Activated T-helper 17 cell treated with anti-CD3 and anti-CD28 coated beads, Interleukin-2, amount 50 U/mL, for 72 hours (primary cell): ENCODE measurements at places on chromosomes 5 and 9.

DNA sequence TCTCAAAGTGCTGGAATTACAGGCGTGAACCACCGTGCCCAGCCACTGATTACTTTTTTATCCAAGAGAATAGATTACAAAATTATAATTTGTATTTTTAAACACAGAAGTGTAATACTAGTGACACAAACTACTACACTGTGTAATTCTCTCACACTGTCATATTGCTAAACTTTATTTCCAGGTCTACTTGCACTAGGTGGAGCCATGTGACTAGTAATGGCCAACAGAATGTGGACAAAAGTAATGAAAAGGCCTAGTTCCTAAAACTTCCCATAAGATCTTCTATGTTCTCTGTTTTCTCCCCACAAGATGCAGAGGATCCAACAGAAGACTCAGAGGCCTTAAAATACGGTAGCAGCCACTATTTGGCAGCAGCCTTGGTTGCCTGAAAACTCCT is 27.3 kb downstream of the NADK2 start:
- ATAC-seq, result no peak

DNA sequence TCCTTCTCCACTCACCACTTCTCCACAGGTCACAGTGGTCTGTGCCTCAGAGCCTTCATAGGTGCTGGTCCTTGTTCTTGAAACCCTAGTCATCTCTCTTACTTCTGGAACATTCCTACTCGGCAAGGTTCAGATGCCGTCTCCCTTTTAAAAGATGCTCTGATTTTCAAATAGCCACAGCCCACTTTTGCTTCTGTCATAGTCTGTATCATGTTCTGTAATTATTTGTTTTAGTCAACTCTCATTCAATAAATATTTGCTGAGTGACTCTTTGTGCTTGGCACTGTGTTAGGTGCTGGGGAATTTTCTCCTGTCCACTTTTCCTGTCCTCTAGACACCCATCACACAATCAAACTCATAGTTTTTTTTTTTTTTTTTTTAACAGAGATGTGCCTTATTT is 181.3 kb upstream of the IL12B start:
- ATAC-seq, result no peak

DNA sequence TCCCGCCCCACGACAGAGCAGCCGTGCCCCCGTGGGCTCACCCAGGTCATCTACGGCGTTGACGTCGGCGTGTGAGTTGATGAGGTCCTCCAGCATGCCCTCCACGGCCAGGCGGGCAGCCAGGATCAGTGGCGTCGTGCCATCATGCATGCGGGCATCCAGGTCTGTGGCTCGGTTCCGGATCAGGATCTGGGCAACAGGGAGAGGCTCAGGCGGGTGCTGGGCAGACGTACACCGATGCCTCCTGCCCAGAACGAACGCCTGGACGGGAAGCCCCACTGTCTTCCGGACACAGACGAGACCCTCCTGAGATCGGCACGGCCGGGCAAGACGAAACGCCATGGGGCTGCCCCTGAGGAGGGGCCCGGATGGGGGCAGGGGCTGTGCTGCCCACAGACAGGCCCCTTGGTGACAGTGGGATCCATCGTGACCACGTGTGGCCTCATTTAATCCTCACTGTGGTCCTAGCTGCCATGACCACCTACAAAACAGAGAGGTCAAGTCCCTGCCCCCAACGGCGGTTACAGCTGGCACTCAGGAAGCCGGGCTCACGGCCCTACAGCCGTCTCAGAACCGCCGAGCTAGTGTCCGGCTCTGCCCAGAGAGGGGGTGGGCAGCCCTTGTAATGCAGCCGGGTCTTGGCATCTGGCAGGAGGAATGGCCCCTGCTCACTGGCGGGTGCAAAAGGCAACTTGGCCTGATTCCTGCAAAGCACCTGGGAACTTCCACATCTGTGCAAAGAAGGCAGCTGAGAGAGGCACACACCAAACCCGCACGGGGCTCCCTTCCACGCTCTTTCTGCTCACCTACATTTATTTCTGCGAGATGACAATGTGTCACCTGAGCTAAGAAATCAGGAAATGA is 16.5 kb upstream of the SEC16A start:
- ATAC-seq, result no peak

DNA sequence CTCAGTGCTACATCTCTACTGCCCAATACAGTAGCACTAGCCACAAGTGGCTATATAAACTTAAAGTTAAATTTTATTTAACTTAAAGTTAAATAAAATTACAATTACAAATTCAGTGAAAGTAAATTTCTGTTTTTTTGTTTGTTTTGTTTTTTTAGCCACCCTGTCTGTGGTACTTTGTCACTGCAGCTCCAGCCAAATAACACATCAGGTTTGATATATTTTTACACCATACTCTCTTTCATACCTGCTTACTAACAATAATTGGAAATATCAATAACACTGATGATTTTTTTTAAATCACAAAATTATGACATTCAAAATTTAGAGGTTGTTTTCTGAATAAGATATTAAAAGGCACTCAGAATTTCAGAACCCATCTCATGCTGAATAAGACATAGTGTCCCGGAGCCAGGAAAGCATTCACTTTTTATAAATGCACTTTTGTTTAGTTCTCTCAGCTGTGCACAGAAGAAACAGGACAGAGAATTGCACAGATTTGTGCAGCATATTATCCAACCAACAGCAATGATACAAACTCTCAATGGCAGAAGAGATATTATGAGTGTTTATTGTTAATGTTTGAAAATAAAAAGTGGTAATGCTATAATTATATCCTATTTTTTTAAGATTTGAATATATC is 92.6 kb downstream of the EDIL3 start:
- no peak for ATAC-seq

DNA sequence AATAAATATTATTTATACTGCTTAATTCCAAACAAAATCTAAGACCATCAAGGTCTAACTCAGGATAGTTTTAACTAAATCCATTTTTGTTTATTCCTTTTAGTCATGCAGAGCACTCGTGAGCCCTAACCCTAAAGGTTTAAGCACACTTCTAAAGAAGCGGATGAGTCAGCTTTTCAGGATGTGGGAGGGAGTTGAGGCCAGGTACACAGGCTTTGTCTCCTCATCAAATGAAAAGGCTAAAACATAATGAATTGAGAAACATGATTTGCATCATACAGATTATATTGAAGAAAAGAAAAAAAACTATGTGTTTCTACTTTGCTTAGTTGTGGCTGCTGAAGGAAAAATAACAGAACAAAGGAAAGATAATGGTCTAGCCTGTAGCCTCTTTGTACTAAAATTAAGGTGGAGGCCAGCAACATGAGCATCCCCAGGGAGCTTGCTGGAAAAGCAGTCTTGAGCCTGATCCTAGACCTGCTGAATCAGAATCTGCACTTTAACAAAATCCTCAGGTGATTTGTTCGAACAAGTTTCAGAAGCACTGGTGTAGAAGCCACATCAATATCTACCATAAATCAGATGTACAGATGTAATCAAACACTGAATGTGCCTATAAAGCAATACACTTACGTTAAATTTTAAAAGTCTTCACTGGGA is 21.1 kb upstream of the ISCA1 start:
- ATAC-seq, result peak; percentile 100

DNA sequence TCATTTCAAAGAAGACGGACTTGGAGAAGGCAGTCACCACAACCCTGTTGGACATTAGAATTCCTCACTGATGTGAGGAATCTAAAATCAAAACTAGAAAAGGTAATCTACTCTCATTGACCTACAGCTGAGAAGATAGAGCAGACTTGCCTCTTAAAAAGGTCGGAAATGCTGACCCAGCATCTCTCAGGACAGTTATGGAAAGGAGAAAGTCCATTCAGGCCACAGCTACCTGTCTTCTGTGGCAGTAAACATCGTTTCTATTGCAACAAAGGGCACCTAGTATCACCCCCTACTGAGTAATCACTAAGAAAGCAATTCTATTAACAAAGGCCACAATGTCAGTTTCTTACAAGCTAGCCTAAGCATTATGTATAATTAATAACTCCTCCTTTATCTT is 601.7 kb downstream of the PRELID2 start:
- ATAC-seq, result no peak

GRCh38 chr5:133510634-133511262 is 101.6 kb downstream of the FSTL4 start:
- ATAC-seq, result no peak

- no peak for ATAC-seq
Measured at GRCh38 chr9:136525207-136525606, 20.6 kb downstream of the NOTCH1 start.

GRCh38 chr5:159657771-159658170 is 258.5 kb upstream of the ADRA1B start:
- ATAC-seq, result no peak

DNA sequence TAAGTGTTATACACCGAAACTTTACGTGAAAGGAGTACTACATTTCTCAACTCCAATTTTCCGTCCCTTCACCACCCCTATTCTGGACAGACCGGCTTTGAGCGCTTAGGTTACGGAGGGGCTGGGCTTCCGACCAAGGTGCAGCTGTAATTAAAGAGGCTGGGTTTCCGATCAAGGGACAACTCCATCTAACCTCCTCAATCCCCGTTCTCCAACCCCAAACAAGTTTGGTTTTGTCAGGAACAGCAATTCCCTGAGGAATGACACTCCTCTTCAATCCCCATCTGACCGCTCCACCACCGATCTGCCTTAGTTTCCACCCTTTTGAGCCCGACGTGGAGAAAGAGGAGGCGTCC is 577 bp downstream of the TUT7 start:
- peak; percentile 28 for ATAC-seq

- ATAC-seq, result no peak
Measured at GRCh38 chr9:1051584-1052275, 1.6 kb downstream of the DMRT2 start.

- no peak for ATAC-seq
Measured at GRCh38 chr5:139051392-139051791, 146.8 kb downstream of the SIL1 start.

DNA sequence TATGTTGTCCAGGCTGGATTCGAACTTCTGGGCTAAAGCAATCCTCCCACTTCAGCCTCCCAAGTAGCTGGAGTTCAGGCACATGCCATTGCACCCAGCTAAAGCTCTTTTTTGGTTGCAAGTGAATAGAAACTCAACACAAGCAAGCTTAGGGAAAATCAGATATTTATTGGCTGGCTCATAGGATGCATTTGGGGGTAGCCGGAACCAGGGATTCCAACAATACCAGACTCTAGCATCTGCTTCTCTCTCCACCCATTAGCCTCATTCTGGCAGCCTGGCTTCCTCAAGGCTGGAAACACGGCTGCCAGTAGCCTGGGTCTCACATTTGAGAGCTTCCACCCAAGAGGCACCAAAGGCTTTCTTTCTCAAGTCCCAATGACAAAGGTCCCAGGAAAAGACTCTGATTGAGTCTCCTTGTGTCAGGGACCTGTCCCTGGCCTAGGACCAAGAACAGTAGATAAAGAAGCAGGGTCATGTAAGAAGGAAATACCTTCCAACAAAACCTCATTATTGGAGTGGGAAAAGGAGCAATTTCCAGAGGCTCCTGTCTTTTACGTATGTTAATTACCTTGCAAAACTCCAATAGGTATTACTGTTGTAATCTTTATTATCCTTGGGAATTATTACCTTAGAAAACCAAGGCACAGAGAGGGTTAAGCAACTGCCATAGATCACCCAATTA is 23.0 kb upstream of the B4GALT1 start:
- ATAC-seq, result no peak

GRCh38 chr5:59040804-59041201 is 457.9 kb downstream of the RAB3C start:
- ATAC-seq, result no peak

DNA sequence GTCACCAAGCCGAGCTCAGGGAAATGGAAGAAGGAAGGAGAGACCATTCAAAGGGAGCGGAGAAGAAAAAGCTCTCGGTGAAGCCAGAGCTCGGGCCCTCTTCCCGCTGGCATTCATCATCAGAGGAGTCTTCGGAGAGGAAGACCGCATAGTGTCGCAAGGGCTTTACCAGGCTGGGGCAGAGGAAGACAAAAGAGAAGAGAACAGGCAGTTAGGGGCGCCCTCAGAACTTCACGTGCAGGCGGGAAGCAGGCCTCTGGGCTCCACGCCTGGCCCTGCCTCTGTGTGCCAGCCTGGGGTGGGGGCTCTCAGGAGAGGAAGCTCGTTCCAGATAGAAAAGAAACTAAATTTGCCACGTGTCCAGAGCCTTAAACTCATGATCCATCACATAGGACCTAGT is 31.7 kb downstream of the CRB2 start:
- ATAC-seq, result no peak

DNA sequence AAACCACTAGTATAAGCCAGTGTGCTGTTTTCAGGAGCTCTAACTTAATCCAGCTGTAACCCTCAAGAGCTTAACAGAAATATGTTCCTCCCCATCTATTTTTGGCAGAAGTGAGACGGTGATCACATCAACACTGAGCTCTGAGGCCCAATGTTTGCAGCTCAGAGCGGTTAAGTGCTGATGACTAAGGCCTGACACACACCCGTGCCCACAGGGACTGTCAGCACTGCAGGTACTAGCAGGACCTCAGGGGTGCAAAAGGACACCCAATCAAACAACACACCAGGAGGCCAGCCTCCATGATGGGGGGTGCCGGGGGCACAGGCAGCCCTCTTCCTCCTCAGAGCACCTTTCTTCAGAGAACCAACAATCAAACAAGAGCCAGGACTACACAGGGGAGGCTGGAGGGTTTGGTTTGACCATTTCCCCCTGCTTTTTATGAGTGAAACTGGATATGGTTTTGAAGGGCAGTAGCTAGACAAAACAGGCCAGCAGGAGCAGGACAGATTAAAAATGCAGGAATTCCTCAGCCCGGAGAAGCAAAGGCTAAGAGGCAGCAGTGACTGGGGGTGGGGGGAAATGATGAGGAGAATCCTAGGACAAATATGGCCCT is 61.3 kb downstream of the RAPGEF1 start:
- peak; percentile 96 for ATAC-seq

DNA sequence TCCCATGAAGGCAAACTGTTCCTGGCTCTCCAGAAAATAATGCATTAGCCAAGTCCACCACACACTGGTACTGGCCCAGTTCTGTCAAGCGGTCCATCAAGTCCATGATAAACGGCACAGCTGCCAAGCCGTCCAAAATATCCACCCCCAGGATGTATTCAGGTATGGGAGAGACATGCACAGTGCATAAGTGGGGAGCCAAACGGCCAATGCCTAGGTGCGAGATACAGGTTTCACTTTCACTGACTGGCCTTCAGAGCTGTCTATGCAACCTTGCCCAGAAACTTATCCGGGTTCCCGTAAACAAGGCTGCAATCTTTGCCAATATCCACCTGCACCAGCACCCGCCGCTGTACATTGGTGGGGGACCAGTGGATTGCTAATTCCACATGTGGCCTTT is 795.8 kb downstream of the EFNA5 start:
- ATAC-seq, result no peak
